ENCODE measurements at places on chromosomes 6 and 20.

DNA sequence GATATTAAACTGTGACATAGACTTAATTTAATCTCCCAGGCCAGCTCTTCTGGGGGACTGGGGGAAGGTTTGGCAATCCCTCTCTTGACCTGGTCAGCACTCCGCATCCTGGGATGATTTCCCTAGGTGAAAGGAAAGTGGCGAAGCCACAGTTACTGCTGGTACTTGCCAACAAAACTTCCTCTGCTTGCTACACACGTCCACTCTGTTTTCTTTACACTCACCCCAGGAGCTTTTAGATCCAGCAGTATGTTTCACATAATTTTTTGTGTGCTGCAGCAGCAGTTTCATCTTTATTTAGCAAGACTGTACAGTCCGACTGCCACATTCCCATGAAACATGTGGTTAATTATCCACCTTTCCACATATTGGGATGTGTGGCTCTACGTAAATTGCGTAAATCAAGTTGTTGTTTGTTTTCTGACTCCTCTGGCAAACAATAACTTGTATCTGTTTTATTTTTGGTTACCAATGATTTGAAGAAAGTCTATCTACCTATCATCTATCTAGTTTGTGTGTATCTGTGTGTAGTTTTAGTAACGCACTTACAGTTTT is 284.0 kb downstream of the PHF3 start:
- no peak for DNase-seq

- no peak for DNase-seq
Observed at GRCh38 chr6:113907102-113907815, 50.1 kb downstream of the MARCKS start.

GRCh38 chr20:10696650-10697049 is 22.9 kb upstream of the JAG1 start:
- peak; percentile 52 for DNase-seq

DNA sequence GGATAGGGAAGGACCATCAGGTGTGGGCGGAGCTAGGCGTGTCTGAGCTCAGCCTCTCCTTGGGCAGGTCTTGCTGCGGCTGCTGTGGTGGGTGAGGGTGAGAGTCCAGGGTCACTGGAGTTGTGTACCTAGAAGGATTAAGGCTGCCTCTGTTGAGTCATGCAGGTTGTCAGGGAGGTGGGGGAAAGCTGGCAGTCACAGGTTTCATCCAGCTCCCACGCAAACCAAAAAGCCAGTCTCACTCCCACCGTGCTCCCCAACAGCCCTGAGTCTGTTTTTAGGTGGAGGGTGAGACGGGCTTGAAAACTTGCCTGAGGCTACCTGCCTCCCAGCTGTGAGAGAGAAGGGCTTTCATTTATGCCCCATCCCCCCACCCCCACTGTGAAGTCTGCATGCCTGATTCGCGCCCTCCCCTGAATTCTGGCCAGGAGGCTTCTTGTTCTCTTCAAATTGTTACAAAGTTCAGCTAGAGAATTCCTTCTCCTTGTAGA is 161.5 kb downstream of the MYLK4 start:
- peak; percentile 58 for DNase-seq

GRCh38 chr20:18267815-18268214 is 20.5 kb upstream of the ZNF133 start:
- no peak for DNase-seq

GRCh38 chr6:119303164-119303887 is 46.2 kb downstream of the MAN1A1 start:
- no peak for DNase-seq

DNA sequence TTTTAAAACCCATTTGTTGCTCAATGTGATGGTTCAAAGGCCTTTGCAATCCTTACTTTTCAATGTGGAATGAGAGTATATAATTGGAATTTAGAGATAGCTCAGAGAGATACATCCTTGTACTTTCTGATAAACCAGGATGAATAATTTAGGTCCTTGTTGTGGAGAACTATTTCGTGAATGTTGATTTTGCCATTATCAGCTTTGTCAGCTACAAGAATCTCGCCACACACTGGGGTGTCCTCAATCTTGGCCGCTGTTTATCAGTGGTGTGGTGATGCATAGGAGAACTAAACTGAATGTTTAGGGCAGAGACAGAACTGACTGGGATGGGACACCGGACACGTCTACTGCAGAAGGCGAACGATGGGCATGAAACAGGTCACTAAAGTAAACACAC is 111.2 kb upstream of the SLC35B3 start:
- DNase-seq, result no peak

- peak; percentile 23 for DNase-seq
Observed at GRCh38 chr20:36538026-36538722, 3.1 kb upstream of the MYL9 start.

DNA sequence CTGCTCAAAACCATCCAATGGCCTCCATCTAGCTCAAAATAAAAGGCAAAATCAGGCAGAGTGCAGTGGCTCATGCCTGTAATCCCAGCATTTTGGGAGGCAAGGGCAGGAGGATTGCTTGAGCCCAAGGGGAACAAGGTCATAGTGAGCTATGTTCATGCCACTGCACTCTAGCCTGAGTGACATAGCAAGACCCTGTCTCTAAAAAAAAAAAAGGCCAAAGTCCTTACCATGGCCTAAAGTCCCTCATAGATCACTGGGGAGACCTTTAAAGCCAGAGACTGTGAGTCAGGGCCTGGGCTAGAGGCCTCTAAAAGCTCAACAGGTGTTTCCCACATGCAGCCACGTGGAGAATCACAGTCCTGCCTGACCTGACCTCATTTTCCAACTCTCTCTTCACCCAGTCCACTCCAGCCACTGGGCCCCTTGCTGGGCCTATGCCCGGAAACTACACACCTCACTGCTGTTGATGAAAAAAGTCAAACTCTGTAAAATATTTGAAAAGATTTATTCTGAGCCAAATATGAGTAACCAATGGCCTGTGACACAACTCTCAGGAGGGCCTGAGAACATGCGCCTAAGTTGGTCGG is 28.2 kb upstream of the TAB2 start:
- DNase-seq, result no peak

DNA sequence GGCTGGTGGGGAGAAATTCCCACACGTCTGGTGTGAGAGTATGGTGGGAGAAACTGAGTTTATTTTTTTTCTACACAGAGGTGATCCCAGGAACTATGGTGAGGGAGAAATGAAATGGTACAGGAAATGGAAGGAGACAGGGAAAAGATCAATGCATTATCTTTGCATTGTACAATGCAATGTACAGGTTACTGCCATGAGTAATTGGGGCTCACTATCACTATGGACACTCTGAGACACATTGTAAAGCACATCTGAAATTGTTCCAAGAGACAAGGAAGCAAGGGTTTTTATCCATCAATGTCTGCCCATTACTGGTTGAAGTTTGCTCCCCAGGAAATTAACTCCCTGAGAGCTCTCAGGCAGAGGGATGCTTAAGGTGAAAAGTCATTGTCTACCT is 21.7 kb upstream of the FAM184A start:
- DNase-seq, result no peak

- DNase-seq, result no peak
Observed at GRCh38 chr20:48098099-48098498, 312.8 kb upstream of the SULF2 start.

DNA sequence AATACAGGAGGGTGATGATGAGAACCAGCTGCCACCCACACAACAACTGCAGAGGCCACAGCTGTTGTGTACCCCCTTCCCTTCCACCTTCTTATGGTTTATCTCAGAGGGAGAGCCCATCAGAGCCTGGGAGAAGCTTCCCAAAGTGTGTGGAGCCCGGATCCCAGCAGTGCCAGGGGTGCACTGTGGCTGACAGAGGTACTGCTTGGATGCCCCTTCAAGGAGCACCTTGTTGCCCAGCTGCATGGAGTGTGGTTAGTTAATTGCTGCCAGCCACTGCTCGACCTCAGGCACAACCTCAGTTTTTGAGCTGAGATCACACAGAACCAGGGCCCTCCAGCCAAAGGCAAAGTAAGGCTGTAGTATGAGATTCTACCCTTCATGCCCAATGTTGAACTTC is 13.0 kb downstream of the PI3 start:
- no peak for DNase-seq

GRCh38 chr6:68144667-68145066 is 490.4 kb upstream of the ADGRB3 start:
- DNase-seq, result no peak
